Activated CD4-positive, alpha-beta T cell treated with anti-CD3 and anti-CD28 coated beads, Interleukin-2, amount 10 ng/mL, durations not matched to agents 7 days and 5 days (primary cell): ENCODE measurements at places on chromosomes 7 and 10. TPM values are rescaled to one million over a fixed set of nuclear protein-coding genes. Genes with fewer than 3 reads are reported as not detected.

The SPDYE5 gene
- not detected for total RNA-seq

- no peaks in the 10 kb centered on the region for H3K4me1 ChIP-seq
- no peak for DNase-seq
- no peak overlapping the region for H3K27ac ChIP-seq
- no peak overlapping the region for H3K4me3 ChIP-seq
- no peaks in the 10 kb centered on the region for H3K36me3 ChIP-seq
Observed at GRCh38 chr10:90583416-90583815, 274.4 kb downstream of the HTR7 start.

GRCh38 chr10:132018446-132018845 lies 36.7 kb upstream of the BNIP3 start:
- no peak overlapping the region for H3K27ac ChIP-seq
- peaks cover 5% of the 10 kb centered on the region for H3K27me3 ChIP-seq
- no peak overlapping the region for H3K4me3 ChIP-seq
- DNase-seq: no peak
- H3K36me3 ChIP-seq: no peaks in the 10 kb centered on the region

DNA sequence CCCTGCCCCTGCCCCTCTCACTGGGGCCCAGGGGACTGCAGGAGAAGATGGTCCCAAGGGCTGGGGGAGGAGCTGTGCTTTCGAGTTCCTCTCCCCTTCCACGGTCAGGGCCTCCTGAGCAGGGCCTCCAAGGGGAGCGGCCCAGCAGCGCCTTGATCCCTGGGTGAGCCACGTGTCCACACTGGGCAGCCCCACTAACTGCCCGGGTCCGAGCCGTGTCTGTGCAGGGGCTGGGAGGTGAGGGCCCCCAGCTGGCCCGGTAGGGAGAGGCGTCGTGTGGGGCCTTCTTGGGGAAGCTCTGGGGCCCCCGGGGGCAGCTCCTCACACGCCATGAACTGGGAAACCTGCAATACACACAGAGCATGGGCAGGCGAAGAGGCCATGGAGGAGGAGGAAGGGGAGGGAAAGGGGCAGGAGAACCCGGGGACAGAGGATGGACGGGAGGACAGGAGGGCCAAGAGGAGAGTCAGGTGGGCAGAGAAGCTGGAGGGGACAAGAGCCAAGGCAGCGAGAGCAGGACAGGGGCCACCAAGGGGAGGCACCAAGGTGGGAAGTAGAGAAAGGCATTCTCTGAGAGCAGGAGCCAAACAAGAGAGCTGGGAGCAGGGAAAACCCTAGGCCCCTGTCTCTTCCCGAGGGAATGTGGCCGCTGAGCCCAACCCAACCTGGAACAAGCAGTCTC lies 32.8 kb downstream of the KCNH2 start:
- peaks cover 25% of the 10 kb centered on the region for H3K4me1 ChIP-seq
- no peak for DNase-seq
- H3K36me3 ChIP-seq: no peaks in the 10 kb centered on the region
- no peak overlapping the region for H3K27ac ChIP-seq
- H3K4me3 ChIP-seq: no peak overlapping the region

The CUZD1 gene
- 3.4 TPM for total RNA-seq

DNA sequence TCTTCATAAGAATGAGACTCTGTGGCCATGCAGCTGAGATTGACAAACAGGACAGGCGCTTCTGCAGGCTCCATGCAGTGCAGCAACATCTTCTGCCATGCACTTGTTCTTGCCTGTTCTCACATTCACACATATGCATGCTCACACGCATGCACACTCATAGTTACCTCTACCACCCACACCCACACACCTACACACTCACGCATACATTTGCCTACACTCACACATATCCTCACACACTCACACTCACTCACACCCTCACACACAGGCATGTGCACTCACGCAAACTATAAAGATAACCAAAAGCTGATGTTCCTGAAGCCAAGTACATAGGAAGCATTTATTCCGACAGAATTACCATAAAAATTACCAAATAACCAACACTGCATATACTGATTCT lies 15.7 kb downstream of the GLI3 start:
- no peak overlapping the region for H3K27ac ChIP-seq
- no peak overlapping the region for H3K4me3 ChIP-seq
- H3K4me1 ChIP-seq: no peaks in the 10 kb centered on the region

The RELN gene
- total RNA-seq: not detected

GRCh38 chr7:45576249-45576929 lies 2.2 kb downstream of the ADCY1 start:
- no peak overlapping the region for H3K4me3 ChIP-seq
- no peak overlapping the region for H3K27ac ChIP-seq
- H3K27me3 ChIP-seq: peaks cover 46% of the 10 kb centered on the region
- H3K4me1 ChIP-seq: peaks cover 4% of the 10 kb centered on the region

DNA sequence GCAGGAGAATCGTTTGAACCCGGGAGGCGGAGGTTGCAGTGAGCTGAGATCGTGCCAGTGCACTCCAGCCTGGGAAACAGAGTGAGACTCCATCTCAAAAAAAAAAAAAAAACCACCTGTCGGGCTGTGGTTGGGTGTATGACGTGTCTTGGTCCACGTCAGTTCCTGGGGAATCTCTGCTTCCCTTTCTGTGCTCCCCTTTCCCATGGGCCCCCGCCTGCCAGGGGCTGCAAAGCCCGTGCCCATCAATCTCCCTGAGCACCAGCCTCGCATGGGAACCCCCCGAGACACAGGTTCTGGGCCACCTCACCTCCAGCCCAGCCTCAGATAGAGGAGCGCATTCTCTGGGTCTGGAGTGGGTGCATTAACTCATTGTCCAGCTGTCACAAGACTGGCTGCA lies 2.3 kb upstream of the SH2B2 start:
- H3K27ac ChIP-seq: no peak overlapping the region
- DNase-seq: peak; percentile 12
- H3K36me3 ChIP-seq: no peaks in the 10 kb centered on the region
- no peak overlapping the region for H3K4me3 ChIP-seq
- H3K4me1 ChIP-seq: peaks cover 18% of the 10 kb centered on the region
- H3K27me3 ChIP-seq: peaks cover 20% of the 10 kb centered on the region
